ENCODE measurements at places on chromosomes 11 and 22. TPM values are rescaled to one million over a fixed set of nuclear protein-coding genes. Genes with fewer than 3 reads are reported as not detected.

DNA sequence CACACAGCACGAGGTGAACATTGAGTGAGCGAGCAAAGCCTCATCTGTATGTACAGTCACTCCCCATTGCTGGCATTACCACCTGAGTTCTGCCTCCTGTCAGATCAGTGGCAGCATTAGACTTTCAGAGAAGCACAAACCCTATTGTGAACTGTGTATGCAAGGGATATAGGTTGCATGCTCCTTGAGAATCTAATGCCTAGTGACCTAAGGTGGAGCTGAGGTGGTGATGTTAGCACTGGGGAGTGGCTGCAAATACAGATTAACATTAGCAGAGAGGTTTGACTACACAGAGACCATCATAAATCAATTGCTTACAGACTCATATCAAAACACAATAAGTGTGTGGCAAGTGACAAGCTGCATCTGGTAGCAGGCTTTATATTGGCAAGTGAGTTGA, 262.5 kb upstream of the ANO5 start:
- DNase-seq = no peak

GRCh38 chr11:103851166-103851651, 185.2 kb upstream of the DDI1 start:
- DNase-seq = peak; percentile 85

DNA sequence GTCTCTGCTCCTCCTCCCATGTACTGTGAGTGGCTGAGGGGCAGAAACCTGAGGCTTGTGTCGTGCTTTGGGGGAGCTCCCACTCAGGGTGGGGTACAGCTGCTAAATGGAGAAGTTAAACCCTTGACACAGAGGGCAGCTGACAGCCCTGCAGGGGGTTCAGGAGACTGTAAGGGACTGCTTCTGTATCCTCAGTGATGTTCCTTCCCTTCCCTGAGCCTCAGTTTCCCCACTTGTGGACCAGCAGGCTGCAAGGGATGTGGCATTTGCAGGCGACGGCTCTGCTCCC, 15.6 kb downstream of the SYNGR1 start:
- no peak for DNase-seq

- DNase-seq = no peak
These were observed 115.7 kb upstream of the NNMT start for GRCh38 chr11:114180301-114181055.

Gene CEP126
- total RNA-seq = 0.46 TPM

DNA sequence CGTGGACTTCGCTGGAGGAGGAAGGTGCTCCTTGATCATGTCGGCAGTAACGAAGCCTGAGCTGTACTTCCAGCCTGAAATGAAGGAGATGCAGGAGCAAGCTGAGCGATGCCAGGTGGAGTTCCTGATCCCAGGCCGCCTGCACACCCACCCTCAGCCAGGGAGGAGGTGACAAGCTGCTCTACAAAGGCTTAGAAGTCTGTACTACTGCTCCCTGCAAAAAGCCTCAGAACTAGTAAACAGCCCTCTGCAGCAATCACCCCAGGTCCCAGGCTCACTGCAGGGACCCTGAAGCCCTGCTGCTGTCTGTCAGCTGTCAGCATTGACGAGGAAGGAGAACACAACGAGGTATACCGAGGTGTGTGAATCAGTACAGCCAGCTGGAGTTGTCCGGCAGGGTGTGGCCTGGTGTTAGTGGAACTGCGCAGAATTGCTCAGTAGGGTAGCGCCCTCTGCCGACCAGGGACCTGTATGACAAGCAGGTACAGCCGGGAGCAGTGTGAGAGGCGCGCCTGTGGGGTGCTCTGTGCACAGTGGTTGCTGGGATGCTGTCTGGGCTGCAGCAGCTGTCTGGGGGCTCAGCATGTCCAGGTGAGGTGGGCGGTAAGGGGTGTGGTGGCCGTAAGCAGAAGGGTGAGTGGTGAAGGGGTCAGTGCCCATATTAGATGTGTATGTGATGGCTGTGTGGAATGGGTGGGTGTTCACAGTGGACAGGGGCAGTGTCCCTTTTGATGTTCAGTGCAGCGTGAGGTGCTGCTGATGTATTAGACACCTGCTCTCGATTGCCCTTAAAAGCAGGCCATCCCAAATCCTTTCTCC, 7.6 kb downstream of the CYB5R2 start:
- peak; percentile 50 for DNase-seq

- no peak for DNase-seq
These were observed 8.4 kb upstream of the ANAPC15 start for GRCh38 chr11:72120930-72121329.

GRCh38 chr11:417652-418342, 3.0 kb upstream of the SIGIRR start:
- no peak for DNase-seq

DNA sequence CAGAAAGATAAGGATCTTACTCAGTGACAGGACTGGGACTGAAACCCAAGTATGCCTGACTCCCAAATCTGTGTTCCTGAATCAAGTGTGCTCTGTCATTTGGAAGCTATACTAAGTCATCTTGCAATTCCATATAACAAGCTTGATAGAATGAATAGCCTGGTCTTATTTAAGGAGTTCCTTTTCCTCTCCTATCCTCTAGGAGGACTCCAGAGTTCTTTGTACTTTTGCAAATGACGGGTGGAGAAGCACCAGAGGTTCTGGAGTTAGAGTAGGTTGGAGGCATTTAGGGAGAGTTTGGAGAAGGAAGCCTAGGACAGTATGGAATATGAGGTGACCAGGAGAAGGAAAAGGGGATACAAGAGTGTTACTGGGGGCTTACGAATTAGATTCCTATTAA, 92.9 kb upstream of the RCN1 start:
- no peak for DNase-seq

Gene TMEM191B
- total RNA-seq = not detected

Gene CRYBA4
- not detected for total RNA-seq

Gene SLC6A5
- total RNA-seq = not detected

Gene KRTAP5-1
- total RNA-seq = not detected

DNA sequence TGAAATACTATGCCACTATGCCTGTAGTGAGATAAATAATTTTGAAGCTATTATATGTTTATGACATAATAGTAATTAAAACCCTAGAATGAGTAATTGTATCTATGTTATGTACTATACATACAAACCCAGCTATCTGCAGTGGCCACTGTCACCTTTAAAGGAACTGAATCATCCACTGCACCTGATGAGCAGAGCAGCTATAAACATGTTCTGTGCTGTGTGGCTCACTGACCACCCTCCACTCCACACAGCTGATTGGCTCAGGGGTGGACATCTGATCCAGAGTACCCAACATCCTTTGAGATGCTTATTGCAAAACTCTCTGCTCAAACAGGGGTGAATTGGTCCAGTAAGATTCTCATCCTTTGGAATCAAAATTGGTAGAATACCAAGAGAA, 19.2 kb upstream of the RRAS2 start:
- no peak for DNase-seq

DNA sequence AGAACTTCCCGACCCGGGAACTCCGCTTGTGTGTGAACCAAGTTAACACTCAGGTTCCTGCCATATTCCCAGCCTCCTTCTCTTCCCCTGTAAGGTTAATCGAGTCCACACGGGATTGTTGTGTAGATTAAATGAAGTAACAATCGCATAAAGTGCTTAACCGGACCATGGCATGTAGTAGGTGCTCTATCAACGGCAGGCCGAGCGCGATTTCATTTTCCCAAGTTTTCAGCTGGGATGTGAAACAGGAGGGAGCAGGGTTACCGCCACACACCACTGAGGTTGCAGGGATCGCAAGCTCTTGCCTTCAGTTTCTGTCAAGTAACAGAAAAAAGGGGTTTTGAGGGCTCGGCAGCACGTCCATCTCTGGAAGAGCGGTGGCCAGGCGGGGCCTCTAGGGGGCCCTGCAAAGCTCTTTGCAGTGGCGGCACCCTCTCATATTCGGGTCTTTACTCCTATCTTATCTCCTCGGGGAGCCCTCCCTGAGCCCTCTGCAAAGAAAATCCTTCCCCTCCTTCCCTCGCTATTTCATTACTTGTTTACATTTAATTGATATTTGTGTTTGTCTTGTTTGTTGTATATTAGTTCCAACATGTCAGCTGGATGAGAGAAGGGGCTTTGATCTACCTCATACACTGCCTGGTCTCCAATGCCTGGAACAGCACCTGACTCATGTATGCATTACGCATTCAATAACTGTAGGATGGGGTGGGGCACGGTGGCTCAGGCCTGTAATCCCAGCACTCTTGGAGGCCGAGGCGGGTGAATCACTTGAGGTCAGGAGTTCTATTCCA, 816 bp upstream of the PLEKHA7 start:
- DNase-seq = peak; percentile 51

GRCh38 chr11:79150966-79151365, 289.9 kb downstream of the TENM4 start:
- DNase-seq = no peak

DNA sequence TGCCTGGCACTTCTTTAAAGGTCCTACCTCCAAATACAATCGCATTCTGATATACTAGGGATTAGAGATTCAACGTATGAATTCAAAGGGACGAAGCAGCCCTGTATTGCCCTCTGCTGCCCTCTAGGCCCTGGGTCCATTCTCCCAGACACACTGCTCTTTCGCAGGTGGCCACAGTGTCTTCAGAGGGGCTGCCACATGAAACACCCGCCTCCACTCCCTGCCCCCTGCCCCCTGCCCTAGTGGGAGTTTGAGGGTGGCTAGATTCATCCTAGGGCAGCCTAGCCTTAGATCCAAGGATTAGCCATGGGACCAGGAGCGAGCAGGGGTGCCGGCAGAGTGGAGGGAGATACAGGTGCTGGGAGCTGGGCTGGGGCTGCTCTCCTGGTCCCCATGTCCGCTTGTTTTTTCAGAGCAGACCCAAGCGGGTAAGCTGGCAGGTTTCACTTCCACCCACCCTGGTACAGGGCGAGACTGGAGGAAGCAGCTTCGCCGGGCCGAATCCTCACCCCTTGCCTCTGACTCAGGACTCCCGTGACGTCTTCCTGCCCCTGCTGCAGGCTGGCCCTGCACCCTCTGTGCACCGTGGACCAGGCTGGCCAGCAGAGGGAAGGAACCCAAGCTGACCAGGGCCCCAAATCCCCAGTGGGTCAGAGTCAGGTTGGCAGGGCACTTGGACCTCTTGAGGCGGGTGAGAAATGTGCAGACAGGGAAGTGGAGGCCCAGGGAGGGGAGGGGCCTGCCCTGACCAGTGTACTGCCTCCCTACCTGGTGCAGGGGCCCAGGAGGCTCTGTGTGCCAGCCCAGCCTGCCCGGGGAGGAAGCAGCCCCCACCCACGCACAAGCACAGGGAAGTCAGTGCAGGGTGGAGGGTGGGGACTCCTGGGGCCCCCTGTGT, 28.4 kb upstream of the HMOX1 start:
- no peak for DNase-seq

DNA sequence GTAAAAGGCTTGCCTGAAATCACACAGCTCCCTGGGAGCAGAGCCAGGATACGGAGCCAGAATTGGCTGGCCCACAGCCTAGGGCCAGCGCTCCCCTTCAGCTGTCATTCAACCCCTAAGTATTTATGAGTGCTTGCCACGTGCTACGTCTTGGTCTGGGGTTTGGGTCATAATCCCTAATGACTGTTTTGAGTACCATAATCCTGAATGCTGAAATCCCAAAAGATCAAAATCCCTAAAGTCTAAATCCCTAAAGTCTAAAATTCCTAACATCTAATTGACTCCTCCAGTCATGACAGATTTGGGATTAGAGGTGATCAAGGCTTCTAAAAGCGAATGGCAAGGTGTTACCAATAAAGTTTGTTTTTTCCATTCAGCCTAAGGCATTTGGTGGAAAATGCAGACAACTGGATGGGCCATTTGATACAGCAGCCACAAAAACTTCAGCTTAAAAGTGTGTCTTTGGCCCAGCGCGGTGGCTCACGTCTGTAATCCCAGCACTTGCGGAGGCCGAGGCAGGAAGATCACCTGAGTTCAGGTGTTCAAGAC, 59.8 kb upstream of the PRR5 start:
- no peak for DNase-seq

DNA sequence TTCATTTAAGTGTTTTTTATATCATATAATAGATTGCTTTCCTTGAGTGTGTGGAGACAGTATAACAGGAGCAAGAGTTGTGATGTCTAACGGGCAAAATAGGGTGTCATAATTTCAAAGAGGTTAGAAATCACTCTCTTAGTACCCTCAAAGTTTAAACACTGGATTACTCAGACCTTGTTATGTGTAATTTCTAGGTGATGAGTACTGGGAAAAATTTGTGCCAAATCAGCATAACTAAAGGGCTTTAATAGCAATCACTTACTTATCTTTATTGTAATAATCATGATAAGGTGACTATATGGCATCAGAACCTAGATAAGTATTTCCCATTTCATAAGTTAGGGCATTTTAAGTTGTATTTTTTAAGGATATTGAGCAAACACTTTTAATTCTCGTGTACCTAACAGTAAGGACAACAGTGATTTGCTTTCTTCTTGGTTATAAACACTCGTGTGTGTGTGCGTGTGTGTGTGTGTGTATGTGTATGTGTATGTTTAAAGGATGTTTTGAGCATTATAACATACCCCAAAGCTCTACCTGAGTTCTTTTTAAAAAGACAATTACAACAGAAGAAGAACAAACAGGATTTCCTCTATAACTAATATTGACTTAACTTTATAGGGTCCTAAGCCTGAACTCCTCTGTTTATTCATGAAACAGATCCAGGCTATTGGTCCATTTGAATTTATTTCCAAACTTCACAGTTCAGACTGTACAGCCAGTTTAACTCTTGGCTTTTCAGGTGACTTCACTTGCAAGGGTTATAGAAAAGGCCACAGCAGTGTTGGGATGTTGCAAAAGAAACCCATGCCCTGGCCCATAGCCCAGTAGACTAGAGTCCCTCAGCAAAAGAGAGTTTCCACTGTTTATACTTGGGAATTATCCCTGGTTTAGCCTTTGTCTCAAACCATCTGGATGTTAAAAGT, 23.7 kb upstream of the PDE3B start:
- DNase-seq = no peak

DNA sequence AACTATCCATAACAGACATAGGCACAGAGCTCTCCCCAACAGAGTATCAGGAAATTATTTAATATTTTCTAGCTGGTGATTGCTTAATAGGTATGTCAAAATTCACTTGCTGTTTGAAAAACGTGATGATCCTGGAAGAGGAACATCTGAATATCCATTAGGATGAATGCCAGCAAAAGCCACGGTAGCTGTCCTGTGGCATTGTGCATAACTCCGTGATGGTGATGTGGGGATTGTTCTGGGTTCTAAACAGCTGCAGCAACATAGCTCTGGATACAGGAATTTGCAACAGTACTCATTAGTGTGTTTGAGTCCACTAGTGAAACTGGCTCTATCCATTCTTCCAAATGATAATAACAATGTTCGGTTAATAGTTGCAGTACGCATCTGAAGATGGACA, 78.8 kb downstream of the C11orf65 start:
- no peak for DNase-seq

Gene CCDC116
- total RNA-seq = 0.07 TPM

Gene ALG8
- 27.6 TPM for total RNA-seq

Gene MS4A3
- not detected for total RNA-seq

DNA sequence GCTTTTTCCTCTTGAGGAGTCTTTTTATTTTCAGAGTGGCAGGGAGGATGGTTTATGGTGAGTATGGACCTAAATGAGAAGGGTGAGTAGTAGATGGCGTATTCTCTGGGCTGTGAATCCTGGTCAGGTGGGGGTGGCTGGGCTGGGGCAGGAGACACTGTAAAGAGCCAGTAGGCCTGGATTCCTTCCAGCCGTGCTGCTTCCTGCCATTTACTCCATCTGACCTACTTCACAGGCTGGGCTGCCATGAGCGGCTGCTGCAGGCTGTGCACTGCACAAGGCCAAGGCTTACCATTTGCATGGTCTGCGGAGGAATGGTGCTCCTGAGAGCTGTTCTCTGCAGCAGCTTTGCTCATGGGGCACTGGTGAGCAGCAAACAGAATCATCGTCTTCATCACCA, 297.6 kb downstream of the KIRREL3 start:
- no peak for DNase-seq
